ENCODE measurements at places on chromosomes 1 and 21.
A peak's percentile ranks its signal among the peaks of the same experiment; 100 is the strongest.

DNA sequence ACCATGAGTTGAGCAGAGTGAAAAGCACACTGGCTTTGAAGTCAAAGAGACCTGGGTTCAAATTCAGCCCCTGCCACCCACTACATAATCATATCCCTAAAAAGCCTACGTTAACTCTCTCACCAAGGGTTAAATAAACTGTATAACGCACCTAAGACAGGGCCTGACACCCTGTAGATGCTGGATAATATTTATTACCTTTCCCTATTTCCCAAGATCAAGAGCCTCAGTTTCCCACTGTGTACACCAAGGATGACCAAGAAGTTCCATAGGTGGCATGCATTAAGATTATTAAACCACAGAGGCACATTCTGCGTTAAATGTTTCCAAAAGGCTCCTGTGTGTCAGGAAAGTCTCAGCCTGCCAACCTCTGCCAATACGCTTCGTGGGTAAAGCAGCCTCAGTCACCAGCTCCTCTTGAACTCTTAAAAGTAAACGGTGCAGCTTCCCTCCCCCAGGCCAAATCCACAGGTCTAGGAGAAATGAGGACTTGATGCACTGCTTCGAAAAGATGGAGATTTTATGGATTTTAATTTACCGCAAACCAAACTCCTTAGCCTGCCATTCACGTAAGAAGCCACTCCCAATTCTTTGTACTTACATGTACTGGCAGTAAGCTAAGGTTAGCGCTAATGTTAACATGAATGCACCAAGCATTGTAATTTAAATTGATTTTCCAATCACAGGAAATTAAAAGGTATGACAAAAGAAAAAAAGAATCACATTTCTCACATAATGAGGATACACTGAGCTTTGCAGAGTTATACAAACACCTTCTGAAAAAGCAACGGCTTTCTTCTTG is 2.6 kb downstream of the USP24 start:
- no peak for DNase-seq

DNA sequence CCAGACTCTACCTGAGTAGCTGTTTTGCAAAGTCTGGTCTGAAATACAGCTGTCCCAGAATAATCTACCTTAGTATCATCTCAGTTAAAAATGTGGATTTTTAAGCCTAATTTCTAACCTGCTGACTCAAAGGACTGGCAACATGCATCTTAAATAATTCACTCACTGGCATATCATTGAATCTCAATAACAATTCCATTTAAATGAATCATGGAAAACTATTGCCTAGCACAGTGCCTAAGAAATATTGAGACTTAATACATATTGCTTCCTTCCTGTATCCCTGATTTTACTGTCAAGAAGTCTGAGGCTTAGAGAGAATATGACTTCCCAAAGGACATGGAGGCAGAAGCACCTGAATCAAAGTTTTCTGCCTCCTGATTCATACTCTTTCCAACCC is 3.1 kb downstream of the CCDC190 start:
- no peak for DNase-seq

DNA sequence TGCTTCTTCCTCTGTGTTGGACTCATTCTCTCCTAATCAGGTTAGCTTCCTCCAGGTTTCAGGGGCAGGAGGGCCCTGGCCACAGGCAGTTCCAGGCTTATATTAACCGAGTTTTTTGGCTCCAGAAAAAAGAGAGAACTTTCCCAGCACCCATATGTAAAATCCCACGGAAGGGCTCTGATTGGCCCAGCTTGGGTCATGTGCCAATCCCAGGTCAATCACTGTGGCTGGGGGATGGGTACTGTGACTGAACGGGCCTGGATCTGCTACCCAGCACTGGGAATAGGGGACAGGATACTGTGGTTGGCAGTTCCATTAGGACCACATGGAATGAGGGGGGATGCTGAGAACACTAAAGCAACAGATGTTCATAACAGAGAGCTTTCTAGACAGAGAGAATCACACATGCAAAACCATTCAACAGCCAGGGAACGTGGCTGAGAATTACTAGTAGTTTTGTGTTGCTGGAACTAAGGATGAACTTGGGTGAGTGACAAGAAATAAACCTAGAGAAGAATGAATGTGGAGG is 51.1 kb upstream of the NEK2 start:
- DNase-seq, result no peak

- DNase-seq, result peak; percentile 71
Observed at GRCh38 chr1:228786361-228787129, 51.3 kb downstream of the RHOU start.

DNA sequence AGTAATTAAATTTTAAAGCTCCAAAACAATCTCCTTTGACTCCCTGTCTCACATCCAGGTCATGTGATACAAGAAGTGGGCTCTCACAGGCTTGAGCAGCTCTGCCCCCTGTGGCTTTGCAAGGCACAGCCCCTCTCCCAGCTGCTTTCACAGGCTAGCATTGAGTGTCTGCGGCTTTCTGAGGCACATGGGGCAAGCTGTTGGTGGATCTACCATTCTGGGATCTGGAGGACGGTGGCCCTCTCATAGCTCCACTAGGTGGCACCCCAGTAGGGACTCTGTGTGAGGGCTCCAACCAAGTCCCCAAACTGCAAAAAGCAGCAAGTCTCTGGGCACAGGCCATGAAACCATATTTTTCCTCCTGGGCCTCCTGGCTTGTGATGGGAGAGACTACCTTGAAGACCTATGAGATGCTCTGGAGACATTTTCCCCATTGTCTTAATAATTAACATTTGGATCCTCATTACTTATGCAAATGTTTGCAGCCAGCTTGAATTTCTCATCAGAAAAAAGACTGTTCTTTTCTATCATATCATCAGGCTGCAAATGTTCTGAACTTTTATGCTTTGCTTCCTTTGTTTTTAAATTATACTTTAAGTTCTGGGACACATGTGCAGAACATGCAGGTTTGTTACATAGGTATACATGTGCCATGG is 554.1 kb upstream of the OLFM3 start:
- peak; percentile 38 for DNase-seq

- DNase-seq, result no peak
Observed at GRCh38 chr1:163093579-163093978, 24.4 kb downstream of the RGS4 start.

DNA sequence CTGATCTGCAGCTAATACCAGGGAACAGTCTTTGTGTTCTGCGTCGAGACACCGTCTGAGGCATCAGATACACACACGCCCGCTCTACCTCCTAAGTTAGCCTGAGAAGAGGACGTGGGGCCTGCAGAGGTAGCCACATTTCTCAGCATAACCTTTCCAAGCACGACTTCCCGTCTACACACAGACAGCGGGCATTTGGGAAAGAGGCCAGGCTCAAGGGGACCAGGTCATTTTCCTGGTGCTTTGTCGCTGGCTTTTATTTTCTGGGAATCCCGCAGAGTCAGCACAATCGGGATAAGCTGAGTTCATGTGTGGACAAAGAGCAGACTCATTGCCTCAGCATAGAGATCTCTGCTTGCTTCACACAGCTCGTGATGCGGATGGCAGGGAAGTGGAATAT is 72.5 kb upstream of the SMYD2 start:
- no peak for DNase-seq

- DNase-seq, result peak; percentile 92
Observed at GRCh38 chr1:40059338-40059959, 18.9 kb downstream of the CAP1 start.

DNA sequence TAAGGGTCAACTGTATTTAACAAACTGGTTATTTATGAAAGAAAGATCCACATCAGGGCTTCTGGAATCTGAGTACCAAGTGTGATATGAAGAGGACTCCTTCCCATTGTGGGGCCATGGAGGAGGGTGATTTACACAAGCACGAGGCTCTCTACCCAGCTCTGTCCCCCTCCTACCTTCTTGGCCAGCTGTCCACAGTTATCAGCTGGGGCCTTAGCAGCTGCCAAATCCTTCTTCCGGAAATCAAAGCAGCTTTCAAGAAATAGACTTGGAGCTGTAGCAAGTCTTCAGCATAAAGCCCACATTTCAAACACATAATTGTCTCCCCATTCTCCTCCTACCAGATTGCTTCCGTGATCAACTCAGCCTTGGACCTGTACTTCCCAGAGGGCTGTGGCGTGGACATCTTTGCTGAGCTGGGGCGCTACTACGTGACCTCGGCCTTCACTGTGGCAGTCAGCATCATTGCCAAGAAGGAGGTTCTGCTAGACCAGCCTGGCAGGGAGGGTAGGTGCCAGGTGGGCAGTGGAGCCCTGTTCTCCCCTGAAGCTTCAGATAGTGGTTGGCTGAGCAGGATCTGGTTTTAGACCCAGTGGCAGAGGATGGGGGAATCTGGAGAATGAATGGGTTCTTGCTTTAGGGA is 15.5 kb downstream of the AZIN2 start:
- DNase-seq, result no peak

DNA sequence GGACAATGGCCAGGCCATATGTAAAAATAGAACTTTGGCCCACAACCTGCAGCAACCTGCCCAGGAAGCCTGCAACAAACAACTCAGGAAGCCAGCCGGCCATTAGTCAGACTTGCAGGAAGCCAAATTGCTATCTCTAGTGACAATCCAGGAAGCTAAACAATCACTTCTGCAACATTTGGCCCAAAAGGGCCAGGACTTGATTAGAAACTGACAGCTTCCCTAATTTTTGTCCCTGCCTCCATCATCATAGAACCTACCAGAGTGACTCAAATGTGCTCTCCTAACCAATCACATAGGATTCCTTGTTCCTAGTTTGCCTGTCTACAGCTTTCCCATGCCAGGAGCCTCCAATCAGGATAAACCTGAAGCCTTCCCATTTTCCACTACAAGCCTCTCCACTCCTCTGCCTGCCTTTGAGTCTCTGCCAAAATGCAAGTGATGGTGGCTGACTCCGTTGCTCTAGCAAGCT is 639.3 kb downstream of the PTPRU start:
- peak; percentile 46 for DNase-seq

- no peak for DNase-seq
Observed at GRCh38 chr1:229031481-229032341, 239.2 kb upstream of the RAB4A start.

GRCh38 chr1:10082785-10083479 is 50.2 kb downstream of the UBE4B start:
- DNase-seq, result no peak

GRCh38 chr1:27365372-27366112 is 1.2 kb downstream of the MAP3K6 start:
- DNase-seq, result peak; percentile 67

- no peak for DNase-seq
Observed at GRCh38 chr1:215082532-215083382, at the start of gene KCNK2. KCNK2 (plus strand) TSS chr1:215082737; CDS start chr1:215083386, 649 bp downstream.

DNA sequence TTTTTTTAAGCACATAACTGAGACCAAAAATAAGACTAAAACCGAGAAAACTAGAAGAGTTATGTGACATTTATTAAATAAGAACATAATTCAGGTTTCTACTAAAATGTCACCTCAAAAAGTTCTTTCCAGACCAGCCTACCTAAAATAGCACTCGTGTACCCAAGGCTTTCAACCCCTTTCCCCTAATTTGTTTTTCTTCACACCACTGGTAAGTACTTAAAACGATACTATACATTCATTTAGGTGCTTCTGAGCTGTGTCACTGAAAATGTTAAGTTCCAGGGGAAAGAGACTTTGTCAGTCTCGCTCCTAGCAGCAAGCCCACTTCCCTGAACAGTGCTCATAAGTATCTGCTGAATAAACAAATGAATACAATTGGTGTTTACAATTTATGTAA is 6.8 kb downstream of the RRAGC start:
- no peak for DNase-seq

DNA sequence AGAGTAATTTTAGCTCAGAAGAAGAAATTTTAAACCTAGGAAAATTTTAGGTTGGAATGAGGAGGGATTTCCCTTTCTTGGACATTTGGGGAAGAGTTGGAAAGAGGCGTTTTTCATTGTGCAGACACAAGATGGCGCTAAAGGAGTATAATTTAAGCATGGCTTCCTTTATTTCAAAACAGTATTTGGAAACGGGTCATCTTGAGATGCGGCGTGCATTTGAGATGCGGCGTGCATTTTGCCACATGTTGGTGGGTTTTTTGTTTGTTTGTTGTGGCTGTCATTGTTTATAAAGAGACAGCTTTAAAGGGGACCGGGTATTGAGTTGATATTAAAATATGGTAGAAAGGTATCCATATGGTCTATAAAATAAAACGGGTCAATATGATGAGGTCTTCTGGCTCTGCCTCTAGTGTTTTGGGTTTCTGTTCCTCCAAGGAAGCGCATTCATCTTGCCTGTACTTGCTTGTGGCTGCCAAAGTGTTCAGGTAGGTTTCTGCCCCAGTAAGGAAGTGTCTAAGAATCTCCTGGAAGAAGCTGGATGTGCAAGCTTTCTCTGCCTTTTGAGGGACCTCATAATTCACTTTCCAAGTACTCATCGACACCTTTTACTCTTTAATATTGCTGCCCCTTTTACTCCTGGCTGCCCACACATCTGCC is 210.3 kb downstream of the SLC35F3 start:
- peak; percentile 39 for DNase-seq

DNA sequence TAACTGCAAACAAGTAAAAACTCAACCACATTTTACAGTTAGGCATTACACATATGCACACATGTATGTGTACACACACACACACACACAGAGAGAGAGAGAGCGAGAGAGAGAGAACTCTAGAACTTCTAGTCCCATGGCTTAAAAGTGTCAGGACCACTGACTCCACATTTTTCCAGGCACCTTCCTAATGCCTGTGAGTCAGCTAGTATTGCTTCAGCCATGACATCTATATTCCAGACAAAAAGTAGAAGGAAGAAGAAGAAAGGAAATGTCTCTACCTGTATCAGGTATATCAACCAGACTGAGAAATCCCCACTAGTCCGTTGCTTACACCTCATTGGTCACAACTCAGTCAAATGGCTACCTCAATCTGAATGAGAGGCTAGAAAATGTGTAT is 31.9 kb upstream of the TACSTD2 start:
- no peak for DNase-seq

GRCh38 chr1:11768821-11769220 is 6.8 kb downstream of the C1orf167 start:
- DNase-seq, result no peak

- DNase-seq, result no peak
Observed at GRCh38 chr1:18996548-18997177, 40.2 kb upstream of the IFFO2 start.

DNA sequence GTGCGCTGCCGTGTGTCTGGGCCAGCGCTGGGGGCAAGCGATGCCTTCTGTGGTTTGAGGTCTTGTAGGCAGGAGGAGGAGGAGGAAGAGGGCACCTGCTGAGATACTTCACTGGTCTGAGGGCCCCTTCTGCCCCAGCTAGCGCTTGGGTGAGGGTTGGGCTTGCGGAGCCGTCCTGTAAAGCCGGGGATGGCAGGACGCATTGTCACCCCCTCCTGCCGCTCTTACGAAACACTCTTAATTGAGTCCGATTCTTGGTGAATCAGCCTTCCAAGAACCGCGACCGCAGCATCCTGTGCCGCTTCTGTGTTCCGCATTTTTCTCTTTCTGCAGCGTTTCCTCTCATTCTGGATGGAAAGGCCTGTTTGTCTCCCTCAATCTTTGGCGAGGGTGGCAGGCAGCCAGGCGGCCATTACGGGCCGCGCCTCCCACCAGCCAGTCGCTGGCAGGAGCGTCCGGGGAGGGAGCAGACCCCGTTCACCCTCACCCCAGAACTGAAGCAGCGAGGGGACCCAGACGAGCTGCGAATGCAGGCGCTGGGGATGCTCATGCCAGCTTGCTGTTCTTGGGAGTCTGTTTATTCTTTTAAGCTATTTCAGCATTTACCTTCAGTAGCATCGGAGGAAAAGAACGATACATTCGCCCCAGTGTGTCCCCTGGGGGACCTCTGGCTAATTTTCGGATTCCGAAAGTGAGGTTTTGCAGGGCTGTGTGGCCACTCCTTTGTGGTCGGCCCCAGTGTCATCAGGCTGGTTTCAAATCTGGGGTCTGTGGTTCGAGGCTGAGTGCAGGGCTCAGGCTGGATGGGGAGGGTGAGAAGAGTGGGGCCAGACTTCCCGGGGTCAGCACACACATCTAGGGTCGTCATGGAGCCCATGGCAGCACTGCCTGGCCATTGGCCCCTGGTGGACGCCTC is 62.7 kb downstream of the SKI start:
- DNase-seq, result peak; percentile 100

- no peak for DNase-seq
Observed at GRCh38 chr1:19044471-19044870, 88.0 kb upstream of the IFFO2 start.

Data from MV-4-11 (cell line).